ENCODE measurements at places on chromosomes 7 and 10.

DNA sequence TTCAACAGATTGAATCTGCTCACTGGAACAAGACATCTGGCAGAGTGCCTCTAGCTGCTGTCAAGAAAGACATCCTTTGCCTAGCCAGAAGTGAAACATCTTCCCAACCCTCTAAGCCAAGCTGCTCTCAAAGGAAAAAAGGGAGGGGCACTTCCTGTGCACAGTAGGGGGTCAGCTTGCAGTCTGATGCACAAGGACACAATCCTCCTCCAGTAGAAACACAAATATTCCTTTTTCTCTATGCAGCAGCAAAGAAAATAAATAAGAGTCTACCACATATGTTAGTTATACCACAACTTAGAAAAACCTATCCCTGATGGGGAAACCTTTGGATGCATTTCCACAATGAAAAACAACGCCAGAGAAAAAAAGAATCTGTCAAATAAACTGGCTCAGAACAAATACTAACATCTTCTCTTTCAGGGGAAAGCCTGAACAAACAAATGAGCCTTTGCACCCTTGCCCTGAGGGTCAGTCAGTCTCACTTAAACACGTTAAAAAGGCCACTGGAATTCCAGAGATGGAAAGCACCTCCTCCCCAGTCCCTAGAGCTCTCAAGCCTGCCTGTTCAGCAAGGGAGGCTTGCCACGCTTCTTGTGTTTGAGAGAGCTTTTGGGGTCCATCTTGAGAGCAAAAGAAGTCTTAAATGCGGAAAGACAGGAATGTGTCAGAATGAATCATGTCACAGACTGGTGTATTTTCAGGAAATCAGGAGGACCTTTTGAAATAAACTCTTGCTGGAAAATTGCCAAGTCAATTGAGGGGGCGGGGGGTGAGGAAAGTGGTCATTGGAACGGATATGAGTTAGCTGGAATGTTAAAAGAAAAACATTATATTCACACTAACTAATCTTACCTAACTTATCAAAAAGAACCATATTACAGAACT lies 7.5 kb downstream of the LAMB1 start:
- no peak for DNase-seq

DNA sequence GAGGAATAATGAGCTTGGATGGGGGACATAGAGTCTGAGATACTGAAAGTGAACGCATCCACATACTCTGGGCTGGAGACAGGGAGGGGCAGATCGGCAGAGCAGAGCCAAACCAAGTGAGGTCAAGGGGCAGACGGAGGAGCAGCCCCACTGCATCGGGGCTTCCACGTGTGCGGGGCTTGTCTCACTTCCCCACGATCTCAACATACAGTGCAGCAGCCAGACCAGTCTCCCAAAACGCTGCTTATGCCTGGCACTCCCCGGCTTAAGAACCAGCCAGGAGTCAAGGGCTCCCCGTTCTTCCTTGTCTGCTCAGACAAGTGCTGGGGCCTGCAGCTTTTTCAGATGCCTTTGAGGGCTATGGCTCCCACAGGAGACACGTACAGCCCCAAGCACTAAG lies 43.6 kb downstream of the PARP12 start:
- no peak for DNase-seq

GRCh38 chr7:26858735-26859134 lies 5.7 kb downstream of the SKAP2 start:
- no peak for DNase-seq

DNA sequence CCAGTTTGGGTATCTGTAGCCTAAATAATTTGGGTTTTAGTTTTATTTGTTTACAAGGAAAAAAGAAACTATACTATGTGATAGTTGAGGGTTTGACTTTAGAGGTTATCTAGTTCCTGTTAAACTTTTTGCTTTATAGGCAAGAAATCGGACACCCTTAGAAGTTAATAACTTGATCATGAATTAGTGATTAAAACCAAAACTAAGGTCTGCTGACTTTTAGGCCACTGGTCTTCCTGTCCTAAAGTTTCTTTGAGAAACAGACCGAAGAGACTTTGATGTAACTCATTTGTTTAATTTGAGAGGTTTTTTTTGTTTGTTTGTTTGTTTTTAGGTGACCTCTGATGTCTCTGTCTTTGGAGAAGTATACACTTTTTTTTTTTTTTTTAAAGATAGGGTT lies 59.7 kb downstream of the PHTF2 start:
- DNase-seq: no peak

DNA sequence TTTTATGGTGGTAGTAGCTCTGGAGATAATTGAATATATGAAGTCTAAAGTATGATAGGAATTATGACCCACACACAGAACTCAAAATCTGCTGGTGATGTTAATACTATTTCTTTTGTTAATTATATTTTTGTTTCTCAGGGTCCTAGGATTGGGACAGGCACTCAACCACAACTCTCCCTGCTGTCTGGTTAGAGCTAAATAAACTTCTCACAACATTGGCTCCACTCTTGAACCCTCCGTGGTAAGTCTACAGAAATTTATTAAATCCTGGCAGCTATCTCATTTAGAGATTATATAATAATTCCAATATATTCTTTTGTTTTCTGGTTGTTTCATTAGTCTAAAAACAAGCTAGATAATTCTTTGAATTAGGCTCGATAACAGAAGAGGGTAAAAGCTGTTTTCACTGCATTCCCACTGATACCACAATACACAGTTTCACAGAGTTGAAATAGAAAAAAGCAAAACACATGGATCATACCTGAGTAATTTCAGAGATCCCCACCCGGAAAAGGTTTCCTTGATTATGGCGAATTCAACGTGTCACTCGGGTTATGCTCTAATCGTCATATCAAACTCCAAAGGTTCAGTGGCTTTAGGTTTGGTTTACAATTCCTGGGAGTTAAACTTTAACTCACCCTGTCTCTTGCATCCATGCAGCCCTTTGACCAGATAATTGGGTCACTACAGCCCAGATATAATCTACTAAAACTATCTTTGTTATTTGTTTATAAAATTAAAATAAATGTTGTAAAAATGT lies at the start of gene A1CF:
Gene A1CF, minus strand, starts transcription at position 531 of the 763 bp plus-strand sequence. CDS start 25,687 bp downstream, outside the sequence.
- DNase-seq: no peak

DNA sequence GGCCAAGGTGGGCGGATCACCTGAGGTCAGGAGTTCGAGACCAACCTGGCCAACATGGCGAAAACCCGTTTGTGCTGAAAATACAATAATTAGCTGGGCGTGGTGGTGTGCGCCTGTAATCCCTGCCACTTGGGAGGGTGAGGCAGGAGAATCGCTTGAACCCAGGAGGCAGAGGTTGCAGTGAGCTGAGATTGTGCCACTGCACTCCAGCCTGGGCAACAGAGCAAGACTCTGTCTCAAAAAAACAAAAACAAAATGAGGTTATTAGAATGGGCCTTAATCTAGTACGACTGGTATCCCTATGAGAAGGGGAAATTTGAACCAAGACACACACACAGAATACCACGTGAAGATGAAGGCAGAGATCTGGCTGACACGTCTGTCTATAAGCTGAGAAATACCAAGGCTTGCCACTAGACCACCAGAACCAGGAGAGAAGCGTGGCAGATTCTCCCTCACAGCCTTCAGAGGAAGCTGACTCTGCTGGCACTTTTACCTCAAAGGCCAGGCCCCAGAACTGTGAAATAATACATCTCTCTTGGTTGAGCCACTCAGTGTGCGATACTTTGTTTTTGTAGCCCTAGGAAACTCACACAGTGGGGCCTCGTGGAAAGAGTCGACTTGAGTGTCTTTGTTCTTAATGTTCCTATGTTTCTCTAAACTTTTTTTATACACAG lies 59.6 kb downstream of the TMEM209 start:
- DNase-seq: no peak

- no peak for DNase-seq
These were observed 9.7 kb downstream of the SNX13 start for GRCh38 chr7:17930546-17930945.

DNA sequence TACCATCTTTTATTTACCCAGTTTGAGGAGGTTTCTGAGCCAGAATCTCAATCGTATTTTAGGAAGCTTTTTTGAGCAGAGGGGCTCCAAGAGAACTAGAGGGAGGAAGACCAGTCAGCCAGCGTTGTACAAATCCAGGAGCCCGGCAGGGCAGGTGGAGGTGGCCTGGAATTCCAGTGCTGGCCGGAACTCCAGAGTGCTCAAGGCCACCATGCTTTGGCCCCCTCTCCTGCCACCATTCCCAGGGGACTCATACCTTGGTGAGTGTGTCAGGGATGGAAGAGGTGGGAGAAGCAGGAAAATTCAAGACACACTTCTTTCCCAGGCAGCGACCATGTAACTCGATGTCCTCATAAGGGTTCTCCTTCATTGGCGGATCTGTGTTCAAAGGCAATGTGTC lies 55.3 kb downstream of the DENND2A start:
- no peak for DNase-seq

DNA sequence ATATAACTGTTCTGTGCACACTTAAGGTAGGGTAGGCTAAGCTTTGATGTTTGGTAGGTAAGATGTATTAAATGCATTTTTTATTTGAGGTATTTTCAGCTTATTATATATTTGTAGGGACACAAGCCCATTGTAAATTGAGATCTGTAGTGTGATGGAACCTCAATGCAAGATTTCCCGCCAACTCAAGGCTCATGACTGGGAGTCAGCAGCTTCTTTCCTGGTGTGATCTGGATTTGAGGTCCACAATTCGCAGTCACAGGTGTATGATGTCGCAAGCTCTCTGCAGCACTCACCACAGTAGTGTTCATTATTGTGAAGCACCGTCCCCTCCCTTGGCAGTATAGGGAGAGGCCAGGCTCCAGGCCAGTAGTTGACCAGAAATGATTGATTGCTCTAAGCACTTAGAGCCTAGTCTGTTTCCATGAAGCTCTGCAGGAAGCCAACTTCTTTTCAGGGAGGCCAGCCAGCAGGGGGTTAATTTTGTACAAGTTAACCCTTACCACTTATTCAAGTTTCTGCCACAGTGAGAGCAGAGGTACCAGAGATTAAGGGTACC lies 54.9 kb downstream of the SEM1 start:
- DNase-seq: no peak

DNA sequence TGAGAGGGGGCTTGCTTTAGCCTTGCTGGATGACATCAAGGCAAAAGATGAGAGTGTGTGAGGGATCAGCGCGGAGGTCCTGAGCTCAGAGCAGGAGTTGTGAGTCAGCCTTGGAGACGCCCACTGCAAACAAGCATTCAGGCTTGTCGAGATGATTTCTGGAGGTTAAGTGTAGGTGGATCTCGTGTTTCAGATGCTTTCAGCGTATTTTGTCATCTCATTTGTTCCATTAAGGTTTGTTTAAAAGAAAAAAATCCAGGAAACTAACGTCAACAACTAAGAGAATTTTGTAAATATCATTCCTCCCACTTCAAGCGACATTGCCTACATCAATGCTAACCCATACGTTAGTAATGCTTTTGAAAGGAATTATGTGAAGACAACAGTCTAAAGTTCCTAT lies 715.4 kb upstream of the NRP1 start:
- DNase-seq: no peak

DNA sequence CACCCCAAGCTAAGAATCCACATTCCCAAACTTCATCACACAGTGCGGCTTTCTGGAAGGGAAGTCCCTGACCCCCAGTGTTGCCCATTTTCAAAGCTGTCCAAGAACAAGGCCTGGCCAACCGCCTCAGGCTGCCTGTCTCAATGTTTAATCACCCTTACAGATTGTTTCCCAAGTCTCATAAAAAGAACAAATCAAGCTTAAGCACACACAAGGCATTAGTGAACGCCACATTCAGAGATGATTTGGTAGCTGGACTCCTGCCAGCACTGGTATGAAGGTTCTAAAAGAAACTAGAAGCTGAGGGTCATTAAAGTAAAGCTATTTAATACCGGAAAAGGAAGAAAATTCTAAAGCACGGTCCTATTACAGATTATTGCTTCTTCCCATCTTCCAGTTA lies 35.6 kb downstream of the C10orf90 start:
- DNase-seq: no peak
